Activated T-helper 2 cell treated with anti-CD3 and anti-CD28 coated beads, Interferon-gamma antibody, Interleukin-2, Interleukin-4, amounts not matched to agents 10 μg/mL and 5 μg/mL and 100 μg/mL, durations not matched to agents 14 hours and 24 hours and 36 hours (primary cell): ENCODE measurements at places on chromosomes 12 and 14.

DNA sequence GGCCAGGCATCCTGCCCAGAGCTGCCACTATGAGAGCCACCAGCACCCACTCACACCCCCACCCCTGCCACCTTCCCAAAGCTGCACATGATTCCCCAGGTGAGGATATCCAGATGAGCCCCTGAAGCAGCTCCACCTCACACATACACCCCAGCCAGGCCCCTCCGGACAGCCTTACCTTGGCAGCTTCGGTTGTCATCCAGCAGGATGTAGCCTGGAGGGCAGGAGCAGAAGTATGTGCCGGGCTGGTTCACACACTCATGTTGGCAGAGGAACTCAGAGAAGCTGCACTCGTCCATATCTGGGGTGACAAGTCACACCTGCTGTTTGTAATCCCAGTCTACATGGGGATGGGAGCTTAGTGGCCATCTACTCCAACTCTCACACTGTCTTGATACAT, 15.4 kb upstream of the TC2N start:
- no peak for DNase-seq

DNA sequence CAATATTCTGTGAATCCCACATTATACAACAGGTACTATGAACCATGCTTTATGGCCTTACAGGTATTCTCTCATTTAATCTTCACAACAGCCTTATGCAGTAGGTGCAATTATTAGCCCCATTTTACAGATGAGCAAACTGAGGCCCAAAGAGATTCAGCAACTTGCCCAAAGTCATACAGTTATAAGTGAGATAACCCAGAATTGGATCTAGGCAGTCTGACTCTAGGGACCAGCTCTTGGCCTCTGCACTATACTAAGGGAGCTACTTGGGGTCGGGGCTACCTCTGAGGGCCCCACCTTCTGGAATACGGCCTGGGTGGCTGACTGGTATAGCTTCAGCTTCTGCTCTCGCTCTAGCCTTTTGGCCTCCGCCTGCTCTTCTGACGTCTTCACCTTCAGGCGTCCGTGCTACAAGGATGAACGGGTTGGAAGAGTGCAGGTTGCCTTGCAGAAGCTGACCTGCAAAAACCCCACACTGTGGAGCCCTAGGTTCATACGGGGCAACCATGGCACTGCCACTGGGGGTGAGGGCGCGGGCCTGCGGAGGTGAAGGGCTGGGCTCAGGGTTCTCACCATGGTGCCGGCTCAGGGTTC, 762 bp downstream of the RABGGTA start:
- DNase-seq: no peak

DNA sequence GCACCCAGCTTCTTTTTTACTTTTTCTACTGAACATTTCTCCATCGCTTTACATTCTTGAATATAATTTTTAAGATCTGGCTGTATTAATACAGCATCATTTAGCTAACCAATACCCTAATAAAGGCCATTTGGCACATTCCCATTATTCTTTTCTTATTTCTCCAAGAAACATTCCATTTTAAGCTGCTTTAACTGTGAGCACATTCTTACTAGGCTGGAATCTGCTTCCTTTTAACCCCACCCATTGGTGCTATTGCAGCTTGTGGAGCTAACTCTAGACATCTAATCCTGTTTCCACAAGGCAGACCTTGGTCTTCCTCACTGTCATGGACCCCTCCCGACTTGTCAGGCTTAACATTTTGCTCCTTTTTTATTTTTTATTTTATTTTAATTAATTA, 15.2 kb downstream of the CALM1 start:
- DNase-seq: no peak

DNA sequence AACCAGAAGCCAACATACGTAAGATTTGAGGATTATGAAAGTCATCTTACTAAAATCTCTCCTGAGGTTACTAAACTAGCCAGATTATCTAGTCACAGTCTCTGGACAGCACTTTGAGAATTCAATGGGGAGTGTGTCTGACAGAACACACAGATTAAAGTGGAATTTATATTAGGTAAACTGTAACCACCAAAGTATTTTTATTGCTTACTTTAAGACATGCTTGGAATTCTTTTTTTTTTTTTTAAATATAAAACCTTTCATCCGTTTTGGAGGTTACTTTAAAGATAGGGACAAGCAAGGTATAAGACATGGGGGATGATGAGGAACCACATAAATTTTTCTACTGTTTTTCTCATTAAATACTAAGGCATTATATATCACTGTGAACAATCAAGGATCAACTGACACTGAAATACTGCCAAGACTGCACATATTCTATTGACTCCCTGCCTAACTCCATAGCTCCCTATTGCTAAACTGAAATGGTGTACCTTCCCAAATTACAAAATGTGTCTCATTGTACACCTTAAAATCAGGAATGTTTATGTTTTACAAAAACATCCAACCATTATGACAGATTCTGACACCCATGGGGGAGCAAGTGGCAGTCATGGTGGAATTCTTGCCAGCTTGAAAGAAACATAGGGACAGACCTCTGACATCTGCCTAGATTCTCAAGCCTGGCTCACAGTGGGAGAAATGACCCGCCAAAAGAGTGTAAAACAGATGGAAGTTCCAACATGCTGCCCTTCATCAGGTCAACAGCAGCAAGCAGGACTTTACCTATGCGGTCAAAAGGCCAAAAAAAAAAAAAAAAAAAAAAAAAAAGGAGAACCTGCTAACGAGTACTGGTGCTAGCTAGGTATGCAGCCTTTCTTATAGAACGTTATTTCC, 239.3 kb downstream of the MED13L start:
- DNase-seq: no peak

- DNase-seq: no peak
Measured at GRCh38 chr14:32694795-32695449, 243.8 kb upstream of the NPAS3 start.
